NCI-H1092 (cell line): ENCODE measurements at places on chromosomes 13 and 19.

DNA sequence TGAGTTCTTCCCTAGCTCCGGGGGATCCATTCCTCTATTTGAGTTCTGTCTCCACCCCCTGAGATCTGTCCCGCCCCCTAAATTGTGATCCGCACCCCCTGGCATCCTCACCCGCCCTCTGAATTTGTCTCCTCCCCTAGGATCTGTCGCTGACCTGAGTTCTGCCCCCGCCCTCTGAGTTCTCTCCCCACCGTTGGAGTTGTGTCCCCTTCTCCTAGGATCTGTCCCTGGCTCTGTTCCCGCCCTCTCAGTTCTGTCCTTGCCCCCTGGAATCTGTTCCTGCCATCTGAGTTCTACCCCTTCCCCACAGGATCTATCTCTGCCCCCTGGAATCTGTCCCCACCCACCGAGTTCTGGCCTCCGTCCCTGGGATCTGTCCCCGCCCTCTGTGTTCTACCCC lies 1.0 kb upstream of the SLC17A7 start:
- no peak for DNase-seq

DNA sequence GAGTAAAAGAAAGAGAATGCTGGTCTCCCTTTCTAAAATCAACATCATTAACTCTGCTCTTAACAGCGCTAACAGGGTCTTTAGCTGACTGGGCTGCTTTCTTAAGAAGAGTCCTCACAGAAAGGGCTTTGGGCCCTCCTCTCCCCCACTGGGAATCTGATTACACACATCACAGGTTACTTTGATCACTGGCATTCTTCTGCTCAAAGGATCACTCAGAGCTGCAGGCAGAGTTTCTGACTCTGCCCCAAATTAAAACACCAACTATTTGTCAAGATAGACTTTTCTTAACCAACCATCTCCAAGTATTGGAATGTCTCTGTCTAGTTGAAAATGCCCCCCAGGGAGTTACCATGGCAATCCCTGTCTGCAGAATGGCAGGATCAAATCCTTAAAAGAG lies 31.1 kb upstream of the SIAH3 start:
- no peak for DNase-seq

- DNase-seq, result no peak
Measured at GRCh38 chr19:32457571-32458158, 52.1 kb downstream of the DPY19L3 start.

GRCh38 chr19:10112895-10113591 lies 1.6 kb downstream of the P2RY11 start:
- DNase-seq, result peak; percentile 11

- no peak for DNase-seq
Measured at GRCh38 chr13:32499538-32500210, 38.9 kb downstream of the N4BP2L2 start.

- DNase-seq, result no peak
Measured at GRCh38 chr13:54884682-54885081, 1856.1 kb downstream of the OLFM4 start.

- DNase-seq, result no peak
Measured at GRCh38 chr13:67421475-67421874, 191.3 kb upstream of the PCDH9 start.

- no peak for DNase-seq
Measured at GRCh38 chr13:46903748-46904147, 6.9 kb upstream of the HTR2A start.

DNA sequence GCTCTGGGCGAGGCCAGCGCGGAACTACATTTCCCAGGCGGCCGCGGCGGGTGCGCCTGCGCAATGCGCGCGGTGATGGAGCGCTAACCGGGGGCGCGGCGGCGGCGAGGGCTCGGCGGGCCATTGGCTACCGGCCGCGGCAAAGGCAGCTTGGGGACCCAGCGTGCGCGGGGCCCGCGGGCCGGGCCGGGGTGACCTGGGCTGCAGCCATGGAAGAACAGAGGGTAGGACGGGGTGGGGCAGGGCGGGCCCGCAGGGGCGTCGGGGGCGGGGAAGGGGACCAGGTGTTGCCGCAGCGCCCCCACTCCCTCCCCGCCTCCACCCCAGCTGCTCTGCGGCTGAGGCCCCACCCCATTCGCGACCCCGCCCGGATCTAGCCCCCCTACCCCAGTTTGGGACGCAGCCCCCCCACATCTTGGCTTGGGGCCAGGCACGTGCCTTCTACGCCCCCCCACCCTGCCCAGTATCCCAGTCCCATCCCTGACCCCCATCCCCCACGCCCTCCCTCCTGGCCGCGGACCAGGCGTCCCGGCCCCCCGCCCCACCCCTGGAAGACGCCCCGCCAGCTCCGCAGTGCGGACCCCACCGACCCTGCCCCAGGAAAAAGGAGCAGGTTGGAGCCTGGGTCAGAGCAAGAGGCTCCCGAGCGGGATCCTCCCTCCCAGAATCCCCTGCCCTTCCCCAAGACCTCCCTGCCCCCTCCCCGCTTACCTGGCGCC lies at the start of gene FSD1:
Gene FSD1 (plus strand): TSS at position 61 of the 719 bp plus-strand sequence. CDS start 149 bp downstream, at position 210.
- peak; percentile 53 for DNase-seq

- DNase-seq, result no peak
Measured at GRCh38 chr19:42149447-42150202, 17.4 kb upstream of the POU2F2 start.

GRCh38 chr13:78476910-78477309 lies 126.4 kb downstream of the POU4F1 start:
- no peak for DNase-seq

DNA sequence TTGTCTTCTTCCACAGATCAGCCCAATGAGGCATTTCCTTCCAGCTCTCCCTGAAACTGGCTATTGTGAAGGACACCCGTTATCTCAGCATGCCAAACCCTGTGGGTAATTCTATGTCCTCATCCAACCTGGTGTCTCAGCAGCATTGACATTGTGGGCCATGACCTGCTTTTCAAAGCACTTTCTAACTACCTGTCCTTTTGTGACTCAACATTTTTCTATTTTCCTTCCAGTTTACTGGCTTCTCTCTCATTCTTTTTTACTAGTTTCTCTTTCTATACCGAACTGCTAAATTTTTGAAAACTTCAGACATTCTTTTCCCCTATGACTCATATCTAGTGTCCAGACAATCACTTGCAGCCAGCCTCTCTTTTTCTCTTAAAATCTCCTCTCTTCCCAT lies 136.4 kb upstream of the HTR2A start:
- no peak for DNase-seq
